ENCODE measurements at places on chromosomes 13 and 19.

GRCh38 chr13:63700350-63700749 is 2284.7 kb upstream of the PCDH20 start:
- no peak for DNase-seq
- no peaks in the 10 kb centered on the region for H3K36me3 ChIP-seq
- no peaks in the 10 kb centered on the region for H3K4me1 ChIP-seq
- H3K27me3 ChIP-seq, result no peaks in the 10 kb centered on the region
- no peak overlapping the region for H3K27ac ChIP-seq

GRCh38 chr19:47408156-47408938 is 11.0 kb downstream of the MEIS3 start:
- no peak for DNase-seq
- H3K4me3 ChIP-seq, result no peak overlapping the region
- H3K36me3 ChIP-seq, result no peaks in the 10 kb centered on the region
- no peaks in the 10 kb centered on the region for H3K4me1 ChIP-seq

DNA sequence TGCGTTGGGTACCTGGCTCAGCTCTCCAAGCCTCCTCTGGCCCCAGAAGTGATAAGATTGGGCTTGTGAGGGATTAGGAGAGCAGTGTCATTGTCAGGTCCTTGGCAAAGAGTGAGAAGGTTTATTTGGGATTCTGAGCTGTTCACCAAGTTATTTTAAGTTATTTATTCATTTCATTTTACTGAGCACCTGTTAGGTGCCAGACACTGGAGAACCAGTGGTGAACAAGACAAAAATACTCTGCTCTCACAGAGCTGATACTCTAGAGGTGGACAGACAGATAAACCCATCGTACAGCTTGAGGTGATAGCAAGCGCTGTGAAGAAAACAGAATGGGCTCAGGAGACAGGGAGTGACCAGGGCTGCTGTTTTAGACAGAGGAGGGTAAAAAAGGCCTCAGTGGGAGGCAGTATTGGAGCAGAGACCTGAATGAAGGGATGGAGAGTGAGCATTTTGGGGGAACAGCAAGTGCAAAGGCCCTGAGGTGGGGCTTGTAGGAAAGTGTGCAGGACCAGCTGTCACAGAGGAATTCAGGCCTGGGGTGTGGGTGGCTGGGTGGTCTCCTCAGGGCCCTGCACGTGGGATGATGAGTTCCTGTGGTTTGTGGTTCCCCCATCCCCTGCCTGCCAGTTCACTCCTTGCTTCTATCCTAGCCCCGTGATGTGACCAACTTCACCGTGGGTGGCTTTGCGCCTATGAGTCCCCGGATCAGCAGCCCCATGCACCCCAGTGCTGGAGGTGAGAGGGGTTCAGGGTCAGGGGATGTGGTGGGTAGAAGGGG is 8.7 kb upstream of the TIMM50 start:
- no peaks in the 10 kb centered on the region for H3K27me3 ChIP-seq
- H3K36me3 ChIP-seq, result peaks cover 24% of the 10 kb centered on the region
- H3K27ac ChIP-seq, result no peak overlapping the region
- H3K4me1 ChIP-seq, result no peaks in the 10 kb centered on the region

DNA sequence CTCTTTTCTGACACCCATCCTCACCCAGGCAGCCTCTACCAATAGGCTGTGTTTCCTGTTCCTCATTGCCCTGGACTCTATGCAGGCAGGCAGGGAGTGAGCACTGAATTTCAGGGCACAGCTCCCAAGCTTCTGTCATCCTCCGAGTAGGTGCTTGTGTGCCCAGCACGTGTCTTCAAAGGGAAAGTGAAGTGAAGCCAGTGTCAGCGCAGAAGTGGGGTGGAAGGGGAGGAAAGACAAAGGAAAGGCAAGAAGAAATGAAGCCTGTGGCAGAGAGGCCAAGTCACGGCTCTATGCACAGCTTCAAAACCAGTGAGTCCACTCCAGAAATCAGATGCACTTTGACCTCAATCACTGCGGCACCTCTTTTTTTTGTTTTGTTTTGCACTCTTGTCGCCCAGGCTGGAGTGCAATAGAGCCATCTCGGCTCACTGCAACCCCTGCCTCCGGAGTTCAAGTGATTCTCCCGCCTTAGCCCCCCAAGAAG is 16.9 kb downstream of the CEBPA start:
- H3K4me3 ChIP-seq, result no peak overlapping the region
- H3K4me1 ChIP-seq, result peaks cover 9% of the 10 kb centered on the region
- no peak for DNase-seq
- H3K36me3 ChIP-seq, result peaks cover 3% of the 10 kb centered on the region
- no peak overlapping the region for H3K27ac ChIP-seq
- H3K27me3 ChIP-seq, result peaks cover 13% of the 10 kb centered on the region

- no peak overlapping the region for H3K27ac ChIP-seq
- H3K36me3 ChIP-seq, result peaks cover 10% of the 10 kb centered on the region
- no peak overlapping the region for H3K4me3 ChIP-seq
- no peaks in the 10 kb centered on the region for H3K27me3 ChIP-seq
- H3K4me1 ChIP-seq, result no peaks in the 10 kb centered on the region
These were observed 20.4 kb downstream of the ZNF578 start for GRCh38 chr19:52473655-52474350.

GRCh38 chr19:11201791-11202190 is 4.4 kb upstream of the KANK2 start:
- DNase-seq, result no peak
- no peak overlapping the region for H3K27ac ChIP-seq
- H3K36me3 ChIP-seq, result no peaks in the 10 kb centered on the region
- no peak overlapping the region for H3K4me3 ChIP-seq

- H3K4me3 ChIP-seq, result no peak overlapping the region
- H3K4me1 ChIP-seq, result peaks cover 12% of the 10 kb centered on the region
- no peak for DNase-seq
- no peaks in the 10 kb centered on the region for H3K27me3 ChIP-seq
These were observed 55.2 kb downstream of the XPO4 start for GRCh38 chr13:20847296-20847695.

GRCh38 chr13:108621462-108621861 is 7.9 kb upstream of the MYO16 start:
- H3K4me3 ChIP-seq, result no peak overlapping the region
- no peaks in the 10 kb centered on the region for H3K27me3 ChIP-seq
- no peaks in the 10 kb centered on the region for H3K36me3 ChIP-seq
- DNase-seq, result no peak
- H3K4me1 ChIP-seq, result no peaks in the 10 kb centered on the region
- no peak overlapping the region for H3K27ac ChIP-seq

DNA sequence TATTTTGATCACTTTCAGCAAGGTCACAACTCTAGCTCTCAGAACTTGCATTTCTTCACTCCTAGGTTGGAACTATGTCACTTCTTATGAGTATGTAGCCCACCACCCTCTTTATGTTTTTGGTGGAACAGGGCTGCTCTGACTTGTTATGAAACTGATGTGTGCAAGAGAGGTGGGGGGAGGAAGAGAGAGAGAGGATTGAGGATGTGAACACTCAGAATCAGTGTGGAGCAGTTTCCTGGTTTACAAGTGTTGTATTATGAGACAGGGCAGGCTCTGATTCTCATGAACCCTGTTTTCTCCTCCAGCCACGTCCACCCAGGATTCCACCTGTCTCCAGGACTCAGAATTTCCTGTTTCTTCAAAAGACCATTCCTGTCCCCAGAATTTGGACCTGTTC is 16.1 kb downstream of the ZNF317 start:
- H3K4me1 ChIP-seq, result no peaks in the 10 kb centered on the region
- H3K27me3 ChIP-seq, result no peaks in the 10 kb centered on the region
- H3K4me3 ChIP-seq, result no peak overlapping the region
- no peak for DNase-seq
- no peak overlapping the region for H3K27ac ChIP-seq

DNA sequence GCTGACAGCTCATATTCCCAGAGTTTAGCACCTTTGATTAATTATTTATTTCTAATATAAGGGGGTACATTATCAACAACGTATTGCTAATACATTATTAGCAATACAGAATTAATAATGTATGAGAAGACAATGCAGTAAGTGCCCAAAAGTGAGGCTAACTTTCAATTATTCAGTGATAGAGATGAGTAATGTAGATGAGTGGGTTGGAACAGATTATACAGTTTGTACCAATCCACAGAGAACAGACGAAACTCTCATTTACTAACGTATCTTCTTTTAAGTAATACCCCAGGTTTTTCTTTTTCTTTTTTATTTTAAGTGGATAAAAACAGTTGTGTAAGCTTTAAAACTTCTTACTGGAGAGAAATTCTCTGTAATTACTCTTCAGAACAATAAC is 36.7 kb upstream of the RBM26 start:
- H3K27me3 ChIP-seq, result no peaks in the 10 kb centered on the region
- DNase-seq, result no peak
- no peaks in the 10 kb centered on the region for H3K36me3 ChIP-seq
- H3K4me3 ChIP-seq, result no peak overlapping the region

- H3K4me3 ChIP-seq, result no peak overlapping the region
- no peaks in the 10 kb centered on the region for H3K36me3 ChIP-seq
- DNase-seq, result no peak
- no peak overlapping the region for H3K27ac ChIP-seq
- peaks cover 25% of the 10 kb centered on the region for H3K27me3 ChIP-seq
- peaks cover 4% of the 10 kb centered on the region for H3K4me1 ChIP-seq
These were observed 555.2 kb downstream of the FGF9 start for GRCh38 chr13:22226086-22226485.

DNA sequence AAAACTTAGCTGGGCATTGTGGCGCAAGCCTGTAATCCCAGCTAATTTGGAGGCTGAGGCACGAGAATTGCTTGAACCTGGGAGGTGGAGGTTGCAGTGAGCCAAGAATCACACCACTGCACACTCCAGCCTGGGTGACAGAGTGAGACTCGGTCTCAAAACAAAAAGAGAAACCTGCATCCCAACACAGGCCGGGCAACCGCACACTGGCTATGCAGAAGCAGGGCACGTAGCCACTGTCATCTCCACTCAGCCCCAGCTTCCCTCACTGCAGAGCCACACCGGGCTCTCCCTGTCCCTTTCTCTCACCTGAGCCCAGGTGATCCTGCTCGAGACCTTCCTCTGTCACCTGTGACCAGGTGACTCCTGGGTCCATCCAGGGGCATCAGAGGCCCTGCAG is 11.7 kb downstream of the ELL start:
- no peaks in the 10 kb centered on the region for H3K27me3 ChIP-seq
- no peaks in the 10 kb centered on the region for H3K36me3 ChIP-seq
- no peak overlapping the region for H3K4me3 ChIP-seq
- H3K4me1 ChIP-seq, result peaks cover 34% of the 10 kb centered on the region
- H3K27ac ChIP-seq, result no peak overlapping the region

DNA sequence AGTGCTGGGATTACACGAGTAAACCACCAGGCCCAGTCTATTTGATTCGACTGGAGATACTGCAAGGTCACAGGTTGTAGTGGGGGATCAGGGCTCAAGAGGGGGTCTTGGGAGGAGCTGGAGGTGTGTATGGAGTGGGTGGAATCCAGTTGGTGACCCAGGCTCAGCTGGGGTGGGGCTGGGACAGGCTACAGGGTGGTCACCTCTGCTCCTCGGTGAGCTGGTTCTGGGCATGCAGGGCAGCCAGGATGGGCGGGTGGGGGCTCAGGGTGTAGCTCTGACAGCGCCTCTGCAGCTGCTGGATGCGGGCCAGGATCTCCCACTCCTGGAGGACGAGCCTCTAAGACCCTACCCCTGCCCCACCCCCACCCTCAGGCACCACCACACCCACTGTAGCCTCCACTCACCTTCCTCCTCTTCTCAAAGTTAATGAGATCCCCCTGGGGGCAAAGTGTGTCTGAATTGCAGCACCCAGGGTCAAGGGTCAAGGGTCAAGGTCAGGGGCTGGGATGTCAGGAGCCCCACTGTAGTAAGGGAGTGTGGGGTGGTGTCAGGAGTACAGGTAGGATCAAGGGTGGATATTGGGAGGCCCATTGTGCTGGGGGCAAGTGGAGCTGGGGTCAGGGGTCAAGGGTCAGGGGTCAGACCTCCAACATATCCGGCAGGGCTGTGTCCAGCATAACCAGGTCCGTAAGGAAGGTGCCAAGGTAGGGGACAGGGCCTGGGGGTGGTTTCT is 17.1 kb downstream of the RGL3 start:
- DNase-seq, result no peak
- H3K27me3 ChIP-seq, result no peaks in the 10 kb centered on the region
- H3K27ac ChIP-seq, result no peak overlapping the region
- no peak overlapping the region for H3K4me3 ChIP-seq
- H3K4me1 ChIP-seq, result peaks cover 7% of the 10 kb centered on the region
- no peaks in the 10 kb centered on the region for H3K36me3 ChIP-seq

- H3K4me1 ChIP-seq, result no peaks in the 10 kb centered on the region
- H3K4me3 ChIP-seq, result no peak overlapping the region
- no peak overlapping the region for H3K27ac ChIP-seq
- H3K36me3 ChIP-seq, result no peaks in the 10 kb centered on the region
These were observed 51.7 kb downstream of the DGKH start for GRCh38 chr13:42099962-42100675.

DNA sequence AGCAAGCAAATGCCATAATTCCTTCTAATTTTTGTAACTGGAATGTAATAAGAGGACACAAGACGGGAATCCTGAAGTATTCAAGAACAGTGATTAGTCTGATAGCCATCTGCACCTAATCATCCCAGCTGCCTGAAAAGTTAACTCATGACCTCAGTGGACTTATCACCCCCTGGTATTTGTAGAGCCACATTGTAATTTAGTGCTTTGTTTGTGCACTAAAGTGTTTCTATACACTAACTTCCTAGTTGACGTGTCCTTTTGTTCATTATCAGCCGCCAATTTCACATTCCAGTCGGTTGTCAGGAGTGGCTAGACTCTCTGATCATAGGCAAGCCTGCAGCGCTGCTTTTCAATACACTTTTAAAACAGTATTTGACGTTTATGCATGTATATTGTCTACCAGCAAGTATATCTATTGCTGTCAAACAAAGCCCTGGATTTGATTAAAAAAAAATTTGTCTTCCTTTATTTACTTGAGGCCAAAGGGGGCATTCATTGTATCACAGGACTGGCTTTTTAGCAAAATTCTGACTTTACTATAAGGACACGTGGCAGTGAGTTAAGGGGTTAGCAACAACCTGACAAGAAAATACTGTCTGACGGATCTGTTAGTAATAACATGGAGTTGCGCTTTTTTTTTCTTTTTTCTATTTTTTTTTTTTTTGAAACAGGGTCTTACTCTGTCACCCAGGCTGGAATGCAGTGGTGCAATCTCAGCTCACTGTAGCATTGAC is 10.4 kb upstream of the SOX21 start:
- no peaks in the 10 kb centered on the region for H3K36me3 ChIP-seq
- peaks cover 16% of the 10 kb centered on the region for H3K27me3 ChIP-seq
- no peak overlapping the region for H3K27ac ChIP-seq
- no peaks in the 10 kb centered on the region for H3K4me1 ChIP-seq
- DNase-seq, result no peak

- H3K4me3 ChIP-seq, result no peak overlapping the region
- no peaks in the 10 kb centered on the region for H3K36me3 ChIP-seq
- no peak overlapping the region for H3K27ac ChIP-seq
- H3K27me3 ChIP-seq, result peaks cover 5% of the 10 kb centered on the region
These were observed 203.5 kb upstream of the UBL3 start for GRCh38 chr13:30053939-30054338.

Measured in type B pancreatic cell (in vitro differentiated cells).